Panc1 (cell line): ENCODE measurements at places on chromosomes 6 and 20.

DNA sequence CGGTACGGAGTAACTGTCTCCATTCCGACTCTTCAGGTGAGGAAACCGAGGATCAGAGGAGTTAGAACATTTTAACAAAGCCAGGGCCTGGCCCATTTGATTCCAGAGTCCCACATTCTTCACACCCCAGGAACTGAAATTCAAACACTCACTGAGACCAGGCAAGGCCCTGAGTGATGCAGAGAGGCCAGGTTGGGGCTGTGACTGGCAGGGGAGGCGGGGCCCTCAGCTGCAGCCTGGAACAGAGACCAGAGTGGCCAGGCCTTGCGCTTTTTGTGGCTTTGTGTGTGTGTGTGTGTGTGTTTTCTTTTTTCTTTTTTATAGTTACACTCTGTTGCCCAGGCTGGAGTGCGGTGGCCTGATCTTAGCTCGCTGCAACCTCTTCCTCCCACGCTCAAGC, 57.2 kb downstream of the BCAS4 start:
- DNase-seq, result no peak

DNA sequence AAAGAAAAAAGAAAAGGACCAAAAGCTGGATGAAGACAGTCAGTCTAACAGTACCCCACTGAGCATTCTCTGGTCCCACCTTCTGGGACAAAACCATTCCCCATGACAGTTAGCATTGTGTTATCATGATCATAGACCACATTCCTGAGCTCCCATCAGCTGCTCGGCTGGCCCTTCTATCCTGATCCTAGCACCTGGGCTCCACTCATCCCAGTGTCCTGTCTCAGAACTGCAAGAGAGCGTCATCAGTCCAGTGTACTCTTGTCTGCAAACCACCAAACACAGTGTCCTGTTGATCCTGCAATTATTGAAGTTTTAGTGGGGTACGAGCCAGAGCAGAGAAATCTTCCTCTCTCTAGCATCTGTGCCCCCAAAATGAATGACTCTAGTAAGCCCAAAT, 16.0 kb upstream of the TAAR1 start:
- no peak for DNase-seq

GRCh38 chr6:37074053-37074827, 68.8 kb downstream of the FGD2 start:
- DNase-seq, result no peak

DNA sequence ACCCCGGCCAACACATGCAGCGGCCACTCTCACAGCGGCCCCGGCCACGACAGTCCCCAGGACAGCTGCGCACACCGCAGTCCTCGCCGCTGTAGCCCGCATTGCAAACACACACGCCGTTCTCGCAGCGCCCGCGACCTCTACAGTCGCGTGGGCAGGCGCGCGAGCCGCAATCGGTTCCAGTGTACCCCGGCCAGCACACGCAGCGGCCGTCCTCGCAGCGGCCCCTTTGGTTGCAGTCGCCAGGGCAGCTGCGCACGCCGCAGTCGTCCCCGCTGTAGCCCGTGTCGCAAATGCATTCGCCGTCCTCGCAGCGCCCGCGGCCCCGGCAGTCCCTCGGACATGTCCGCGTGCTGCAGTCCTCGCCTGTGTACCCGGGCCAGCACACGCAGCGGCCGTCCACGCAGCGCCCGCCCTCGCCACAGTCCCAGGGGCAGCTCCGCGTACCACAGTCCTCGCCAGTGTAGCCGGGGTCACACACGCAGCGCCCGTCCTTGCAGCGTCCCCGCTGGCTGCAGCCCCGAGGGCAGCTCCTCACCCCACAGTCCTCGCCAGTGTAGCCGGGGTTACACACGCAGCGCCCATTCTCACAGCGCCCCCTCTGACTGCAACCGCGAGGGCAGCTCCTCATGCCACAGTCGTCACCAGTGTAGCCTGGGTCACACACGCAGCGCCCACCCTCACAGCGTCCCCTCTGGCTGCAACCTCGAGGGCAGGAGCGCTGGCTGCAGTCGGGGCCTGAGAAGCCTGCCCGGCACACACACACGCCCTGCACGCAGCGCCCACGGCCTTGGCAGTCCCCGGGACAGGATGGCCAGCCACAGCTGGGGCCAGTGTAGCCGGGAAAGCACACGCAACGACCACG, 12.5 kb downstream of the TNXB start:
- no peak for DNase-seq

- no peak for DNase-seq
These were observed 483.9 kb downstream of the CD83 start for GRCh38 chr6:14601490-14601889.

GRCh38 chr6:74631564-74631963, 574.3 kb downstream of the COL12A1 start:
- DNase-seq, result no peak

GRCh38 chr20:20448881-20449280, 81.0 kb downstream of the INSM1 start:
- no peak for DNase-seq
